ENCODE measurements at places on chromosomes 2 and 18.

GRCh38 chr18:31942999-31943877, at the start of gene TRAPPC8:
TRAPPC8 (minus strand) TSS chr18:31943128; CDS start chr18:31942764, 364 bp downstream.
- peak; percentile 78 for DNase-seq

DNA sequence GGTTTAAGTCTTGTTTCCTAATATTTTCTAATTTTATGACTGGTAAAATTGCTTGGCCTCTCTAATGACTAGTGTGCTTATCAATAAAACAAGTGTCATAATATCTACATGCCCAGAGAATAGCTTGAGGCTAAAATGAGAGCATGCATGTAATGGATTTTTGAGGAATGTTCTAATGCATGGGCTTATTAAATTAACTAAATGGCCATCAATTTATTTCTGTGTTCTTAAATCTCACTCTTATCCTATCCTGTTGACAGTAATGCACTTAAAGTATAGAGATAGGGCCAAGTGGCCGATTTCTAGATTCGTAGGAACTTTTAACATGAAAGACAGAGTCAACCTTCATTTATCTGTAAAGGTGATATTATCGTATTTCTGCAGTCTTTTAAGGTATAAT, 252.4 kb upstream of the COL3A1 start:
- no peak for DNase-seq

DNA sequence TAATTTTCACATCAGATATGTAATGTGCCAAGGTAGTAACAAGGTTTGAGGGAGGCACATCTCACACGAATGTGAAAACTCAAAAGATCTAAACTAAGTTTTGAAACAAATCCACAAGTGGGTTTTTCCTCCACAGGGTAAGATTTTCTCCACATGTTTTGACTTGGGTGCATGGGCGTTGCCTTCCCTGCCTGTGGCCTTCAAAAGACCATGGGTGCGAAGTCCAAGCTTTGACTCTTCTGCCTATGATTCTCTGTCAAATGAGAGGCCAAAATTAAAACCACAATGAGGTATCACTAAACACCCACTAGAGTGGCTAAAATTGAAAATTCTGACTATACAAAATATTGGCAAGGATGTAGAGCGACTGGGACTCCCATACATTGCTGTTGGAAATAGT, 30.7 kb downstream of the NIFK start:
- no peak for DNase-seq

GRCh38 chr2:234691968-234692955, 195.4 kb upstream of the ARL4C start:
- DNase-seq: no peak

DNA sequence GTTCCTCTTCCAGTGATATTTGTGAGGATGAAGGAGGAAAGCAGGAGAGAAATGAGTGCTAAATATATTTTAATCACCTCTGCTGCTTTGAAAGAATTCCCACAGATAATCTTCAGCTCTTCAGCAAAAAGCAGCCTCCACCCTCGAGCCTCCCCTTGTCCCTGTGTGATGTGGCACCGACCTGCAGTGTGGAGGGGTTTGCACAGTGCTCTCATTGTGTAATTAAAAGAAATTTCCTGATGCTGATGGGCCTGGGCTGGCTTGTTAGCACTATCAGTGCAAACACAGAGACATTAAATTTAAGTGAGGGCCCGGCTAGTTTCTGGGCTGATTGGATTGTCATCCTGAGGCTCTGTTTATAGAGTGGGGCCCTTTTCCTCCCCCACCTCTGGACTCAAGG, 53.4 kb downstream of the KIF5C start:
- no peak for DNase-seq

GRCh38 chr18:8643326-8643878, 34.2 kb downstream of the RAB12 start:
- DNase-seq: no peak

- no peak for DNase-seq
These were observed 128.1 kb upstream of the MYCN start for GRCh38 chr2:15812187-15812780.

DNA sequence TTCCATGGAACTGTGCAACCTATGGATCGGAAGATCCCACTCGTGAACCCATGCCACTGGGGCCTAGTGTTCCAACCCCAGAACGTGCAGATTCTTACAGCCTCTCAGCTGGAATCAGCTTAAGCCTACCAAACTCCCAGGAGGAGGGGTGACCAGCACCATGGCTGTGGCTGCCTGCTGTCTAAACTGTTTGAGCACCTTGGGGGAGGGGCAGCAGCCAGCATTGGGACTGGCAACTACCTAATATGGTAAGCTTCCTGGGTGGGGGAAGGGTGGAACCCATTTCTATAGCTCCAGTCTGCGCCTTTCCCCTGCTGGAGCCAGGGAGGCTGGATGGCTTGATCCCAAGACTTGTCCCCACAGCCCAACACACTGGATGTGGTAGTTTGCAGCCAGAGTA, 10.7 kb upstream of the POLE4 start:
- no peak for DNase-seq
